Trophoblast cell (in vitro differentiated cells and primary cell): ENCODE measurements at places on chromosomes 6 and 20.
A peak's percentile ranks its signal among the peaks of the same experiment; 100 is the strongest.

DNA sequence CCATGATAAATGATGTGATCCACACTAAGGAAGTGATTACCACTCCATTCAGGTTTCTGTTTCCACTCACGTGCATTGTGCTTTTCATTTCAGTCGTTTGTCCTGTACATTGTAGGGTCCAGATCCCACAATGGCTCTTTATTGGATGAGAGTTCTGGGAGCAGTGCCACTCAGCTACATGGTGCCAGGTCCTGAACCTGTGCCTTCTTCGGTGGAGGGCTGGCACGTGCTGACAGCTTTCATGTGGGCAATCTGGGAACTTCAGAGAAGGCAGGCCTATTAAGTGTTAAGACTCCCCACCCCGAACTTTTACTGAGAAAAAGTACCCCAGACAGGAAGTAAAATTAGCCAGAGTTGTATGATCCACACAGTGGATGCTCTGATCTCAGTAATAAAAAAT, 255.0 kb downstream of the ESR1 start:
- no peak for DNase-seq

GRCh38 chr6:36851626-36852025, 12.4 kb upstream of the CPNE5 start:
- no peak for DNase-seq

- DNase-seq, result no peak
Measured at GRCh38 chr6:131027326-131027725, 35.7 kb downstream of the EPB41L2 start.

GRCh38 chr6:82862543-82862942, 203.1 kb downstream of the UBE3D start:
- no peak for DNase-seq

DNA sequence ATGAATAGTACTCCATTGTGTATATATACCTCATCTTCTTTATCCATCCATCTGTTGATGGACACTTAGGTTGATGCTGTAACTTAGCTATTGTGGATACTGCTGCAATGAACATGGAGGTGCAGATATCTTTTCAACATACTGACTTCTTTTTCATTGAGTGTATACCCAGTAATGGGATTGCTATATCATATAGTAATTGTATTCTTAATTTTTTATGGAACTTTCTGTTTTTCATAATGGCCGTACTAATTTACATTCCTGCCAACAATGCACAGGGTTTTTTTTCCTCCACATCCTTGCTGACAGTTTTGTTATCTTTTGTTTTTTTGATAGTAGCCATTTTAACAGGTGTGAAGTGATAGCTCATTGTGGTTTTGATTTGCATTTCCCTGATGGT, 5.2 kb downstream of the CCN2 start:
- DNase-seq, result no peak

- no peak for DNase-seq
Measured at GRCh38 chr20:22160101-22160652, 424.2 kb downstream of the FOXA2 start.

DNA sequence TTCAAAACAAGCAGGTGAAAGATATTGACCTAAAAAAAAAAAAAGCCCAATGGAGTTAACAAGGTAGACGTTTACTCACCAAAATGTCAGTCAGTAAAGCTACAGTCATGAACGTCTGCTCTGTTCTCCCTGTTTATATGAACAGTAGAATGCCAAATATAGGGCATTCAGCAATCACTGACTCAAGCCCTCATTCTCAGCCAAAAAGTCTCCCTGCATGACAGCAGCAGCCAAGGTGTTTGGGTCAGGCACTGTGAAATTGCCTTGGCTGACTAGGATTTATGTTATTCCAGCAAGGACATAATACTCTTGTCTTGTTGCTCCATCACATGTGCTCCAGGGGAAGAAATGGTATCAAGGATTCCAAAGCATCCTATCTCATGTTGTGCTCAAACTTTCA, 194.7 kb upstream of the RSPO3 start:
- DNase-seq, result peak; percentile 3

DNA sequence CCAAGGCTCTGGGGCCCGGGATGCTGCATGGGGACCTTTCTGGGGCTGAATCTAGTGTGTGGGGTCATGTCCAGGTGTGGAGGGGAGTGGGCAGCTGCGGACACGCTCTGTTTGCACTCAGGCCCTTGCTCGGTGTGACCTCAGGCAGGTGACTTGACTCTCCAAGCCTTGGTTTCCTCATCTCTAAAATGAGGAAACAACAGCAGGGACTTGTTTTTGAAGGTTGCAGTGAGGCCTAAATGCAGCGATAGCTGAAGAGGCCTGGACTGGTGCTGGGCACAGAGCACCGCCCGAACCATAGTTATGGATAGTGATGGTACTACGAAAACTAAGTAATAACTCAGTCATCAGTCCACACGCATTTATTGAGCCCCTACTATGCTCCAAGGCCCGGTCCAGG, 91.8 kb downstream of the NOL4L start:
- no peak for DNase-seq

DNA sequence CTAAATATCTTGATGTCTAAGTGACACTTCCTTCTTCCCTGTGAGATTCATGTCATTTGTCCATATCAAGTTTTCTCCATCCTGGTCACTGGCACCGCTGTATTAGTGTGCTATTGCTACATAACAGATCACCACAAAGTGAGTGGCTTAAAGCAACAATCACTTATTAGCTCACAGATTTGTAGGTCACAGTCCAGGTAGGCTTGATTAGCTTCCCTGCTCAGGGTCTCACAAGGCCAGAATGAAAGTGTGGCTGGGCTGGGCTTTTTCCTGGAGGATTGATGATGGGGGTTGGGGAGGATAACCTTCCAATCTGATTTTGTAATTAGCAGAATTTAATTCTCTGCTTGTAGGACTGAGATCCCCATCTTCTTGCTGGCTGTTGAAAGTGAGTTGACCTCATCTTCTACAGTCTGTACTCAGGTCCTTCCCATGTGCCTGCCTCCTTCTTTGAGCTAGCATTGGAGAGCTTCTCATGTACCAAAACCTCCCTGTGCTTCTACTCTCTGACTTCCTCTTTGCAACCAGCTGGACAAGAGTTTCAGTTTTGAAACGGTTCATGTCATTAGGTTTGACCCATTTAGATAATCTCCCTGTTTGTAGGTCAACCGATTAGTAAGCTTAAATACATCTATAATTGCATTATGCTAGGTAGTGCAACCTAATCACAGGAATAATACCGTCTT, 152.4 kb upstream of the MAN1A1 start:
- no peak for DNase-seq

- peak; percentile 86 for DNase-seq
Measured at GRCh38 chr6:4291453-4292403, 156.4 kb upstream of the ECI2 start.

DNA sequence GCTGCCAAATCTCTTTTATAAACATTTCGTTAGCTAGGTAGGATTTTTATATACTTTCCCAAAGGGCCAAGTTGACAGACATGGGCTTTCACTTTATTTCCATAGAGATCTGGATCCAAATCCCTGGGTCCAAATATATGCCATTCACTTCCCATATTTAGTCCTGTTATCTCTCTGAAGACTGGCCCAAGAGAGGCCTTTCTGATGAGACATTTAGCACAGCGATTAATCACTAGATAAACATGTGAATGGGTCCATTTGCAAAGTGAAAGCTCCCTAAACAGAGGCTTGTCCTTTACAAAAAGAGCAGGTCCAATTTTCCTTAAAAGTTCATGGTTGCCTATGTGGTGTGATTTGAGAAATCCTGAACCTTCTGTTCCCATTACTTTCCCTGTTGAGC, 132.6 kb downstream of the TRMT11 start:
- no peak for DNase-seq

DNA sequence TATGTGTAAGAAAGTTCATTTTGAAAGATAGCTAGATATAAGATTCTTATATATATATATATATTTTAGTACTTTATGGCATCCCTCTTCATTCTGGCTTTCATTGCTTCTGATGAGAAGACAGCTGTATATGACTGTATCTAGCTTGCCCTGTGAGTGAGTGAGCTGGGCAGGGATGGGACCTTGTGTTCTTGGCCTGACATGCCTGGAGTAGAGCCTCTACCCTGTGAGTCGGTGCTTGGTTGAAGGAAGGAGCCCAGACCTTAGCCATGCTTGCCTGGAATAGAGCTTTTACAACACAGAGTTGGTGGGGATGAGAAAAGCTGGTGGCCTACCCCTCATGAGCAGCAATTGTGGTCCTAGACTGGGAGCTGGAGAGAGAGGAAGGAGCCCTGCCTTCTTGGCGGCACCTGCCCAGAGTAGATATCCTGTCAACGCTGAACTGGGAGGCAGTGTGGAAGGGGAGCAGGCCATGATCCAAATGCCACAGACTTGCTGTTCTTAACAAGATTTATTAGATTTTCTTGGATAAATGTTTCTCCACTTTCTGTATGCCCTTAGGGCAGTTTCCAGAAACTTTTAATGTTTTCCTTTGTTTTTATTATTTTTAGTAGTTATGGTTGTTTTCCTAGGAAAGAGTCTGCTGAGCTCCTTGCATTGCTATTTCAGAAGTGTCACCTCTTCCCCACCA, 31.6 kb downstream of the FIG4 start:
- DNase-seq, result no peak

DNA sequence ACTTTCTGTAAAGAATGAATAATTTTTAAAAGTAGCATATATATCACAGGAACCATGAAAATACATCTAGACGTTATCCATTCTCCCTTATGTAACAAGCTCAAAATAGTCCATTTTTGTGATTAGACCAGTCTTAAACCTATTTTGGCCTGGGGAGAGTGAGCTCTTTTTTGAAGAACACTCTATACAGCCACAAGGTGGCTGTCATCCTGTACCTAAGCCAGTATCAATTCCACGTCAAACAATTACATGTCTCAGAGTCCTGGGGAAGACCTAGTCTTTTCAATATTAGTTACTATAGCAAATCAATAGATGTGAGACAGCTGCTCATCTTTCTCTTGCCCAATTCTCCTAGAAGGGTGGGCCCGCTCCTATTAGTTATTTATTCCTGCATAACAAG, 28.4 kb downstream of the FBXO5 start:
- no peak for DNase-seq

GRCh38 chr6:134293659-134294161, 24.2 kb downstream of the SGK1 start:
- peak; percentile 74 for DNase-seq

DNA sequence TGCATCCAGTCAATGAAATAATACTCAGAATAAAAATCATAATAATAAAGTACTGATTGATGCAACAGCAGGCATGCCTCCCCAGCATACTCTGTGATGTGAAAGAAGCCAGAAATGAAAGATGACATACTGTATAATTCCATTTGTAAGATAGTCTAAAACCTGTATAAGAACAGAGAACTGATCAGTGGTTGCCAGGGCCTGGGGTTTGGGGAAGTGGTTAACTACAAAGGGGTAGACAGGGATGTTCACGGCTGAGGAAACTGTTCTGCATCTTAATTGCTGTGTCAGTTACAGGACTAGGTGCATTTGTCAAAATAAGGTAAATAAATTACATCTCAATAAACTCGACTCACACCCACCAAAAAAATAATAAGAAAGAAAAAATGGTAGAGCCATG, 81.3 kb upstream of the BMP2 start:
- DNase-seq, result no peak

- DNase-seq, result no peak
Measured at GRCh38 chr20:17969884-17970409, 1.1 kb downstream of the MGME1 start.

GRCh38 chr6:87697581-87698546, 4.2 kb downstream of the AKIRIN2 start:
- DNase-seq, result no peak

DNA sequence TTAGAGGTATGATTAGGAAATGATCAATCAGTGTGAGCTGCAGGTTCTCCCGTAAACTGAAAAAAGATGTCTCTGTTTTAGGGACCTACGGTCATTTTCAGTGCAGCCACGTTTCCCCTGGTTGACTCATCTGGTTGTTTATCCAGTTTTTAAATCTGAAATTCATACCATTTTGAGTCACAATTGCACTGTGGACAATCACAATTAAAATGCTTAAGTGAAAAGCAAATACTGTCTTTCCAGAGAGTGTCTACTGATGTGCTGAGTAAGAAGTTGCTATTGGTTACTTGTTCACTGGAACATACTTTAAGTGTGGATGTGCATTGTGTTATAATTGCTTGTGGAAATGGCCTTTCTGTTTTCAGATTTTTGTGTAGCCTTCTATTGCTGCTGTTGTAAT, 305.1 kb upstream of the SASH1 start:
- no peak for DNase-seq

GRCh38 chr20:18692447-18692846, 104.6 kb downstream of the DTD1 start:
- DNase-seq, result no peak

DNA sequence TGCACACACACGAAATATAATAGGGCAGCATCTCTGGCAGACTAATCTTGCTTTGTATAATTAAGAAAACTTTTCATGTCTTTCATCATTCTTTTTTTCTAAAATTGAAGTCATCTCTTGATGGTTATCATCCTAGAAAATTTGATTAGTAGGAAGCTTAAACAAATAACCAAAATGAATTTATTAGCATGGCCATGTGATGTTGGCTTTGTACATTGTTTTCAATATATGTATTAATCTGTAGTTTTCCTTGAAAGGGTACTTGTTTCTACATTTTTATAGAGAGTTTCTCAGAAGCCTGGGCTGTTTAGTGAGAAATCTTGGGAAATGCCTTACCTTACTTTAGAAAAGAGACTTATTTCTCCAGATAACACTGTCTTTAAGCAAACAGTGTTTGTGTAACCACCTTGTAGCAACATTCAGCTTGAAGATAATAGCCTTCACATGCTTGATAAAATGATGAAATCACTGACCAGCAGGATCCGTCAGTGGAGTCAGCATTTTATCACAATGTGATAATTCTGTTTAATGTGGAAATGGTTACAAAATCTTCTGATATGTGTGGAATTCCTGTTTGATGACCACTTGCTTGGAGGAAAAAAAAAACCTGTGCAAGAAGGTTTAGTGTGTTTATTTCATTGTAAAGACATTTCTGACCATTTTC, 147.8 kb downstream of the MACROD2 start:
- DNase-seq, result peak; percentile 90

GRCh38 chr20:43728686-43729255, 2.0 kb upstream of the GTSF1L start:
- no peak for DNase-seq

GRCh38 chr6:116572162-116572561, 858 bp downstream of the RWDD1 start:
- DNase-seq, result peak; percentile 27

DNA sequence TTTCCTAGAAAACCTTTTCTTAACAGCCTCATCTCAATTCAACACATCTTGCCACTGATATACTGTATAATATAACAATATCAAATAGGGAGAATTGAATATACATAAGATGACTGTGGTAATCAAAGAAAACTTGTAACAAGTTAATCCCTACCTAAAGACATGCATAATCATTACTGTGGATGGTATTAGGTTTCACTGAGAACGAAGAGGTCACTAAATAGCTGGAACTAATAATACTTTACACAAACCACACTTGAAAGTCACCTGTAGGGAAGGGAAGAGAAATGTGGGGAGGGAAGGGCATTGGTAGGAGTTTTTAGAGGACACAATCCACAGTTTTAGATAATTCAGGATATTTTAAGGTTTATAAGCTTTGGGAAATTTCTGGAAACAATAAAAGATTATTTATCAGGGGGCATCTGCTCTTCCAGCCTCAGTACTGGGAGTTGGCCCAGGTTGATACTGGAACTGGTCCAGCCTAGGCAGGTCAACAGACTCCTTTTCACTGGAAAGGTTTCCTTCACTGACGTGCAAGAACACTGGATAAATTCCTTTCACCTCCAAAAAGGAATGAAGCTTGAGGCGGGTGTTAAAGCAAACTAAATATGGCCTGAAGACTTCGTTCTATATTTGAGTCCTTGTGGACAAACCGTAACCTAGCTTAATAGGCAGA, 44.0 kb downstream of the MAP7 start:
- no peak for DNase-seq

GRCh38 chr20:48040051-48040450, 254.8 kb upstream of the SULF2 start:
- DNase-seq, result no peak

GRCh38 chr6:150510576-150510975, 89.1 kb upstream of the PLEKHG1 start:
- DNase-seq, result no peak
